A549 treated with CpdA at 1 μM for 4 hours (cell line): ENCODE measurements at places on chromosomes 5 and 9. TPM values are rescaled to one million over a fixed set of nuclear protein-coding genes. Genes with fewer than 3 reads are reported as not detected.

CD14 gene
- total RNA-seq = 3.6 to 5.6 TPM (median 4.4 TPM) in 5 replicates

AGXT2 gene
- not detected in 5 replicates for total RNA-seq

SHISAL2B gene
- not detected in 5 replicates for total RNA-seq

IGFBPL1 gene
- total RNA-seq = 2.3 to 3.6 TPM (median 3.1 TPM) in 5 replicates

NKD2 gene
- 10.7 to 13.1 TPM (median 12.0 TPM) in 5 replicates for total RNA-seq

SLC34A3 gene
- 0.07 to 0.13 TPM (median 0.08 TPM) in 5 replicates for total RNA-seq
